ENCODE measurements at places on chromosomes 3 and 15.

DNA sequence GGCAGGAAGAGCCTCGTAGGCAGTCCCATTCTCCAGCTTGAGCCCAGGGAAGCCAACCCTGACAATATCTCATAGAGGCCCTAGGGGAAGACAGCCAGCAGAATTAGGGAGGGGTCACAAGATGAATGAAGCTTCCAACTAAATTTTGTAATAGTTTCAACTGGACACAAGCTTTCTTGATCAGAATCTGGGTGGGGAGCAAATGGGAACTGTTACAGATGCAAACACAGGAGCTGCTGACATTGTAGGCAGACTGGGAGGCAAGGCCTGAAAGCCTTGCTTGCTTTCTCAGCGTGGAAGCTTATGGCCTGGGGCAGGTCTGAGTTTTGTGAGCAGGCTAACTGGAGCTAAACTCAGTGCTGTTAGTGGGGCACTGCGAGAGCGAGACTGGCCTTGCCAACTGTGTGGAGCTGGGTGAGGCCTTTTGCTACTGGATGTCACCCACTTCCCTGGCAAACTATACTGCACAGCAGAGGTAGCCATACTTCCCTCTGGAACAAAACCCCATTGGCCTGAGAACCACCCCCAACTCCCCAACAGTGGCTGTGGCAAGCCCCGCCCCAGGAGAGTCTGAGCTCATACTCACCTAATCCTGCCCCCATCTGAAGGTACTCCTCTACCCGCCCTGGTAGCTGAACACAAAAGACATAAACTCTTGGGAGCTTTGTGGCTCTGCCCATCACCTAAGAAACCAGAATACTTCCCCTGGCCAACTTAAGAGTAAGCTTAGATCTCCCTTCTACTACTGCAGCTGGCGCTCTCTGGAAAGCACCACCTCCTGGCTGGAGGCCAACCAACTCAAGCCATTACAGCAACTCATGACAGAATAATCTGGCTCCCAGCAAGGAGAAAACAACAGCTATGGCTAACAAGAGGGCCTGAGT is 42.9 kb downstream of the CFAP20DC start:
- no peak for DNase-seq

DNA sequence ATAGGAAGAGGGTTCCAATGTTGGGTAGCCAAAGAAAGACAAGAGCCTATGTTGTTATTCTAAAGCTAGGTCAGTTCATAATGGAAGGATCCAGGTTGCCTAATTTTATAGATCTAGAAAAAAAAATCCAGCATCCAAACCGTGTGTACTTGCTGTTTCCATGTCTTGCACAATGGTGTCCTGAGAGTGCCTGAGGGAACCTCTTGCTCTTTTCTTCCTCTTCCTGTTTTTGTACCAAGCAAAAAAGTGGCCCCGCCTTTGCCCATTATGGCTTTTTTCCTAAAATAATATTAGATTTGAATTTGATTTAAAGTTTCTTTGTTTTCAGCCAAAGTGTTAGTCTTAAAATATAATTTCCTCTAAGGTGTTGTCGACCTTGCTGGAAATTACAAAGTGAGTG is 224.4 kb downstream of the RYR3 start:
- DNase-seq = no peak

DNA sequence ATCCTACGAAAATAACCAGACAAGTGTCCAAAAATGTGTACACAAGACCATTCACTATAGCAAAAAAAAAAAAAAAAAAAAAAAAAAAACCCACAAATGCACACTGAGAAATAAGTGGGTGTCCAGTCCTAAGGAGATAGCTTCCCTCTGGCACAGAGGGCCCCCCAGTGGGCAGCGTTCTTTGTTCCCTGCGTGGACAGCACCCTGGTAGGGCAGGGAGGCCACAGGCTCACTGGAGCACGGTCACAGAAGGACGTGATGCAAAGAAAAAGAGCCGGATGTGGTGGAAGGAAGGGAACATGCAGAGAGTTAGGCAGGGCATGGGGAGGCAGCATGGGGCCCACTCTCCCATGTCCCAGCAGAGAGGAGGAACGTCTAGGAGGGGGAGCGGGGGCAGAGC is 210.7 kb upstream of the NSMCE3 start:
- no peak for DNase-seq

DNA sequence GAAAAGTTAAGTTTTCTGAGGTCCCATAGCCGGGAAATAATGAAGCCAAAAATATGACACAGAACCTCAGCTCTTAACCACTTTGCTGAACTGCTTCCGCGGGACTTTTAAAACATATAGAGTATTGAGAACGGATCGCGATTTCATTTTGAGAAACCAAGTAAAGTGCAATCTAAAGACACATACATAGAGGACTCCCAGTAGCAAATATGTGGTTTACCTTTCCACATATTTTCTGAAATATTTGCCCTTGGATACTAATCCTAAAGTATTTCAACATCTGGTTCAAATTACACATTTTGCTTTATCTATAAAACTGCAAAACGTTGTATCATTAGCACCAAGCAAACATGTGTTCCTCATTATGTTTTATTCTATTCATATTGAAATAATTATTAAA is 776.5 kb downstream of the ROBO2 start:
- DNase-seq = no peak

- DNase-seq = no peak
Observed at GRCh38 chr3:88957711-88958439, 149.5 kb upstream of the EPHA3 start.

DNA sequence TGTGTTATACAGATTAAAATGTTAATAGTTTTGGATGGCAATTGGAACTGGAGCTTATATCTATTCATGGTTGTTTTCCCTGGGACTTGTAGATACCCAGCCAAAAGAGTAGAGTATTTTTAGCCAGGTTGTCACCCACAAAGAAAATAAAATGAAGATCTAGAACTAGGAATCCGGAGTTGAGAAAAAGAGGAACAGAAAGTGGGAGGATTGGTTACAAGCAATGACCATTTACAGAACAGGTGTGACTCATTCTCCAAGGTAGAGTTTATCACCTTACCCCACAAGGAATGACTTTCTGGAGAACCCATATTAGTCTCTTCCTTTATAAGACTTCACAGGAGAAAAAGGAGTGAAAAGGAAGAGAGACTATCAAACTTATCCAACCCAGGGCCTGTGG is 99.8 kb downstream of the TMEM108 start:
- DNase-seq = no peak

DNA sequence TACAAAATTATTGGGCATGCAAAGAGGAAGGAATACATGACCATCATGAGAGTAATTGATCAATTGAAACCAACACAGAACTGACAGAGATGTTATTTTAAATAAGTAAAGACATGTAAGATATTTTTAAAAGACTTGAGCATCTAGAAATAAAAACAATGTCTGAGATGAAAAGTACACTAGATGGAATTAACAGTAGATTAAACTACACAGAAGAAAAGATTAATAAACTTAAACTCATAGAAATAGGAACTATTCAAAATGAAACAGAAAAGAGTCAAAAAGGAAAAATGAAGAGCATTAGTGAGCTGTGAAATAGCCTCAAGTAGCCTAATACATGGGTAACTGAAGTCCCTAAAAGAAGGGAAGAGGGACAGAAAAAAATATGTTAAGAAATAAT is 8.5 kb upstream of the ARF4 start:
- no peak for DNase-seq

DNA sequence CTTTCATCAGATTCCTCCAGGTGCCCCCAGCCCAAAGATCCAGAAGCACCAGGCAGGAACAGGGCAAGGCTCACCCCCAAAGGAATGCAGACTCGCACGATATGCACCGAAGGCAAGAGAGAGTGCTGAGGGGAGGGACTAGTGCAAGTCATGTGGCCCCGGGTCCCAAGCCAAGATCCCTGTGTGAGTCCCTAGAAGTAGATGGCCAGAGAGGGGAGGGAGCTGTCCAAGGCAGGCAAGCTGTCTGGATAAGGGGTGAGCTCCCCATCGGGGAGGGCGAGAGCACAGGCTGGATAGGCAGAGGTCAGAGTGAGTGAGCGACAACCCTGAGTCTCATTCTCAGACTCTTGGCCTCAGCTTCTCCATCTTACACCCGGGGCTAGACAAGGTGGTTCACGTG is 171.5 kb upstream of the LINGO1 start:
- DNase-seq = no peak
